ENCODE measurements at places on chromosomes 2 and 18.

- DNase-seq: no peak
Measured at GRCh38 chr2:127410871-127411652, 7.2 kb upstream of the PROC start.

GRCh38 chr18:39359636-39360035, 1794.0 kb upstream of the CELF4 start:
- no peak for DNase-seq

DNA sequence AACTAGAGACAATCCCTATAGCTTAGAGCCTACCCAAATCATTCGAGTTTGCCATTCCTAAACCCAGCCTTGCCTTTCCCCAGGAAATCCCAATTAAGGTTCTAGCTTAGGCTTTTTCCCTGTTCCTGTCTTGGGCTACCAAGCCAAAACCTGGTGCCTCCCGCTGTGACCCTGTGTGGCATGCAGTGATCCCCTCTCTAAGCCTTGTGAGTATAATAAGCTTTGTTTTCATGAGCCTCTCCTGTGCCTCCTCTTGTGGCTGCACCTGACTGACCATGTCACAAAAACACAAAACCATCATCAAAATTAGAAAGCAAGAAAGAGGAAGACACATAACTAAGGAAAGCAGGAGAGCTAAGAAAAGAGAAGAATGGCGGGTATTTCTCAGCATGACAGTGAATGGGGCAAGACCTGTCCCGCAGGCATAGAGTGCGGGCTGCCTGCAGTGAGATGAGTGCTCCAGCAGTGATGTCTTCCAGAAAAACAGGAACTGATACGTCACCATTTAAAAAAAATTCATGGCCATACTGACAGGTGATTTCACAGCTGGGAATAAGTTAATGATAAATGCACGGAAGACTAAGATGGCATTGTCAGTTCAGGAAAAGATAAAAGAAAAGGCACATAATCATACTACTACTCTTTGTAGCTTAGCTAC, 9.2 kb upstream of the PAIP2B start:
- no peak for DNase-seq

GRCh38 chr18:68660354-68661183, 54.3 kb downstream of the TMX3 start:
- DNase-seq: no peak

DNA sequence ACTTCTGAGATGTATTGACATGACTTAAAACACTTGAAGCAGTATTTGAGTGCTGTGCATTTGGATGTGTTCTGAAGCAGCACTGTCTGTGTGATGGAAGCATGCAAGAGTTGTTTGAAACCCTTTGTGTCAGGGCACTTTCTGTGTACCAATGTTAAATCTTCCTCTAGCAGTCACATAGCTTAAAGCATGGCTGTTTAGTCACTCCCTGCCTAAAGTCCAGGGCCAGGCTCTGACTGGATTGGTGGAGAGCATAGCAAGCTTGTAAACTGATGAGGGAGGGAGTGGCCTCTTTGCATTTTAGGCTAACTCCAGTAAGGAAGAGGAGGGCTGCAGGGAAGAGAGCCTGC, 73.5 kb downstream of the MYO1B start:
- DNase-seq: no peak

- no peak for DNase-seq
Measured at GRCh38 chr18:45852631-45853030, 27.2 kb downstream of the SIGLEC15 start.
